Activated T-cell treated with anti-CD3 and anti-CD28 coated beads for 48 hours (primary cell): ENCODE measurements at places on chromosomes 12 and 14.

DNA sequence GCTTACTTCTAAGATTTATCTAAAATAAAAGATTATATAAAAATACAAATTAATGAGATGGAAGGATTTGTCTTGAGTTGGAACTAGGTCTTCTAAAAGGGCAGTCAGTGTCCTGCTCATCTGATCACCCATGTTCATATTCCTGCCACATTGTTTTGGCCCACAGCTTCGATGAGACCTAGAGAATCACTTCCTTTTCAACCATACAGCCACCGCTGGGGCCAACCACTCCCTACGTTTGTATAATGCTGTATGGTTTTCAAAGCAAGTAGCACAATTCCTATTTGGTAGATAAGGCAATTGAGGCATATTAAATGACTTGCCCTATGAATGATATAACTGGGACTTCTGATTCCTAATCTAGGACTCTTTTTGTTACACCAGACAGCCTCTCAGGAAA, 249.4 kb downstream of the ZFP36L1 start:
- DNase-seq = no peak

- DNase-seq = no peak
Observed at GRCh38 chr14:61322011-61322798, 826 bp downstream of the PRKCH start.

GRCh38 chr12:56631790-56632700, 1.9 kb upstream of the BAZ2A start:
- DNase-seq = peak; percentile 39

DNA sequence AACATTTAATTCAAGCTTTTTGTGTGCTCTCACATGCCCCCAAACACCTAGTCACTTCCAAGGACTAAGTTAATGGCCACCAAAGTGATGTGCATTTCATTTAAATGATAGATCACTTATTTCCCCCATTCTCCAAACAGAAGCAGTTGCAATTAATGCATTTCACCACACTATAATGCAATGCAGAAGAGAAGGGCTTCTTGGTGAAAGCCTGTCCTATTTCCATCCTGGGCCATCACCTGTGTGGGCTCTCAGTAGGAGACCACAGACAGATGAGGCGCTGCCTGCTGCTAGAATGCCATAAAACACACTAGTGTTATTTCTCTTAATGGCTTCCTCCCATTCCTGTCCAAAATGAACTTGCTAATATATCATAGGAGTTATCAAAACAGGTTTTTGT, 151.2 kb downstream of the GPR65 start:
- no peak for DNase-seq

- no peak for DNase-seq
Observed at GRCh38 chr14:75999511-76000190, 14.1 kb downstream of the IFT43 start.

DNA sequence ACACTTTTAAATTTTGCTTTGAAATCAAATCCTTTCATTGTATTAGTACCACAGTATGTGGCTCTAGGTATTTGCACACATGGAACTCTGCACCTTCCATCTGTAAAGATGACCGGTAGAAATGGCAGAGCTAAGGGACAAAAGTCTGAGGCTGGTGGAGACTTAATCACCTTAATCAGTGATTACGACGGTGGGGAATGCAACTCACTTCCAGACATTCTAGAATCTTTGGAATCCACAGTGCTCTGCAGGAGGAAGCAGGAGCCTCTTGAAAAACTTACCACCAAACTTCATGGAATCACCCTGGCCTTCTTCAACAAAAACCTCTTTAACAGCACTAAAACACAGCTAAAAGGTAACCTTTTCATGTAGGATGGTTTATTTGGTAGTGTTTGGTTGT, 3.9 kb upstream of the DACT1 start:
- DNase-seq = no peak

- no peak for DNase-seq
Observed at GRCh38 chr12:6106218-6106617, 18.3 kb downstream of the VWF start.

DNA sequence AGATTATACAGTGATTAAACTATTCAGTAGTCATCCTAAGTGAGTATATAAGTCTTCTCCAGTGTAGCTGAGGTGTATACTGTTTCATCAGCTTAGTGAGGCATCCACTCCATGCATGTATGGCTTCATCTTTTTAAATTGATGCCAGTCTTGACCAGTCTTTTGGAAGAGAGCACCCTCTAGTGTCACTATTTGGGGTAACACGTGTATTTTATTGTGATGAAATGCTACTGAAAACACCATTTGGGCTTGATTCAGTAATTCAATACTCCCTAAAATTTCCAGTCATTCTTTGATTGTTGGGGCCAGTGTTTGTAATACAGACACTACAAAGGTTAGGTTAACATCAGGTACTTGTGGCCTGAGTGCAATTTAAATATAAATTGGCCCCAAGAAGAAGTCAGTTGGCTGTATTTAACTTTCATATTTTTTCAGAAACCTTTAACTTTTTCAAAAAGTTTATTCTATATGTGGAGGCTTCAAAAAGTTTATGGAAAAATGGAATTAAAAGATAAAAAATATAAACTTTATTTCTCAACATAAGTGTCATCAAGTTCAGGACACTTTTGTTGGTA, 35.3 kb downstream of the MIPOL1 start:
- DNase-seq = no peak

- no peak for DNase-seq
Observed at GRCh38 chr14:70643967-70644366, 2.3 kb downstream of the TTC9 start.

- DNase-seq = no peak
Observed at GRCh38 chr14:66923251-66923650, 266.0 kb upstream of the GARIN2 start.

DNA sequence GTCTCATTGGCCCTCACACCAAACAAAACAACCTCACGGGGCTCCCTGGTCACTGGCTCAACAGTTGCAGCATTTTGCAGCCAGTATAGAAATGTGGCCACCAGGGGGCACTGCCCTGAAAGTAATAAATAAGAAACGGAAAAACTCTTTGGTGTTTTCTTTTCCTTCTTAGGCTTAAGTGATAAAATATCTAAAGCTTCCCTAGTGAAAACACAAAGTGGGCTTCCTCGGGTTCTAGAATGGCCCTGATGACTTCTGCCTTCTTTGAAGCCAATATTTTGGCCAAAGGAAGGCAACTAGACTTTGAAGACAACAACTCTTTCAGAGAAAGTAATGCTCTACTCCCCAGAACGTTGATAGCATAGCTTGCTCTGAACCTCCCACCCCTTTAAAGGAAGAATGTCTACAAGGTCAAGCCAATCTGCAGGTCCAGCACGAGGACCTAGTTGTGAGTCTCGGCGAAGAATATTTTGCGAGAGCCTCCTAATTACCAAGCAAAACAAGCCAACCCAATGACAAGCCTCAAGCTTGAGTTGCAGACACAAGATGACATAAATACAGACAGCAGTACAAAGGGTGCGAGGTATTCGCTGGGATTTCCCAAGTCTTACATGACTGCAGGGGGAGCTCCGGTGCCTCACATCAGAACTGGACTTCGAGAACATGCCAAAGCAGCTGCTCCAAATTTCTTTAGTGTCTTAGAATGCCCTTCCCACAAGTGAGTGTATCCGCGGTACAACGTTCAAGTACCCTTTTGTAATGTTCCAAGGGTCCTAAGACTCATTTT, 2.6 kb downstream of the ITPK1 start:
- peak; percentile 63 for DNase-seq

GRCh38 chr14:78007160-78007559, 163.0 kb upstream of the NRXN3 start:
- DNase-seq = no peak

GRCh38 chr14:70595443-70596185, 4.8 kb downstream of the MED6 start:
- no peak for DNase-seq

- DNase-seq = no peak
Observed at GRCh38 chr14:90522571-90523191, 125.9 kb downstream of the CALM1 start.

DNA sequence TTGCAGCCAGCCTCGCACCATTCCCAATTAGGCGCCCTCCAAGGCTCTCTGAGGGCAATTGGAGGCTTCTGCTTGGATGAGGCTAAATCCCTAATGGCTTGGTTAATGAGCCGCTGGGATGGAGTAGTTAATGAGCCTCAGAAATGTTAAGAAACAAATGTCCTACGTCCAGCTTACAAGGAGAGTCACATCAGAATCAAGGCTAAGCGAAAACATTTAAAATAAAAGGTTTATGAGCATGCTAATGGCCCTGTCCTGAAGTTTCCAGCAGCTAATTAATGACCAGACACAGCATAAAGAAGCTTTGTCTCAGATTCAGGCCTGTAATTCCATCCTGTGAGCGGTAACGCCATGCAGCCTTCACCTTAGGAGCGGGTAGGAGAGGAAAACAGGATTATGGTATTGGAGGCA, 200.7 kb upstream of the BCL2L14 start:
- no peak for DNase-seq

GRCh38 chr12:105099356-105099755, 8.2 kb upstream of the WASHC4 start:
- no peak for DNase-seq

GRCh38 chr12:70268972-70269371, 25.7 kb downstream of the CNOT2 start:
- DNase-seq = no peak
